Activated CD4-positive, alpha-beta T cell treated with anti-CD3 and anti-CD28 coated beads, Interleukin-2, amount 50 U/mL, for 16 hours (primary cell): ENCODE measurements at places on chromosomes 1 and 21.

- no peak for DNase-seq
These were observed 33.6 kb upstream of the RAP1GAP start for GRCh38 chr1:21702780-21703179.

DNA sequence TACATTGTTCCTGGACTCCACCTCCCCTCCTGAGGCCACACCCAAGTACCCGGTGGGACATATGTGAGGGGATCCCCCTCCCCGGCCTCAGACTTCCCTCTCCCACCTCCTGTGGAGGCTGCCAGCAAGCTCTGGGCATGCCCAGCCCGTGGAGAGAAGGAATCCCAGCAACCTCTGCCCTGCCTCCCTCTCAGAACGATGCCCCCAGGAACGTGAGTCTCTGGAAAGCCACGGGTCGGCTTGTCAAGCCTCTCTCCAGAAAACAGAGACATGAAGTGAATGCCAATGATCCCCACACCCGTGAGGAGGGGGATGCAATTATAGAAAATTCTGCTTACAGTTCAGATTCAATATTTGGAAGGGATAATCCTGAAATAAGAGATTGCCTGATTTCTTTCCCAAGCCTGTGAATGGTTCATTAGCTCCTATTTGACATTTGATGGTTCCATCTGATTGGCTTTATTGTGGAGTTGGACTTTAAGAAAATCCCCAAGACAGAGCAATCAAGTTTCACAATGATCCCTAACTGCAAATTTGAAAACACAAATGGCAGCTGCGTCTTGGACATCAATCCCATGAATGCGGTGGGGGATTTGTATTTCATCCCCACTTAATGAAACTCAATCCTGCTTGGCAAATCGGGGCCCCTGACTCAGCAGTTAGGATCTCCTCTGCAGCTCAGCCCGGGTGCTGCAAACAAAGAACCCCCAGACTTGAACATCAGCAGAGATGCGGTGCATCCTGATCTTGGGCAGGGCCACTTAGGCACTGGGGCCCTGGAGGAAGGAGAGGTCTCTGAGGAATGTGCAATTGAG, 9.1 kb upstream of the GUCA2B start:
- DNase-seq: no peak

DNA sequence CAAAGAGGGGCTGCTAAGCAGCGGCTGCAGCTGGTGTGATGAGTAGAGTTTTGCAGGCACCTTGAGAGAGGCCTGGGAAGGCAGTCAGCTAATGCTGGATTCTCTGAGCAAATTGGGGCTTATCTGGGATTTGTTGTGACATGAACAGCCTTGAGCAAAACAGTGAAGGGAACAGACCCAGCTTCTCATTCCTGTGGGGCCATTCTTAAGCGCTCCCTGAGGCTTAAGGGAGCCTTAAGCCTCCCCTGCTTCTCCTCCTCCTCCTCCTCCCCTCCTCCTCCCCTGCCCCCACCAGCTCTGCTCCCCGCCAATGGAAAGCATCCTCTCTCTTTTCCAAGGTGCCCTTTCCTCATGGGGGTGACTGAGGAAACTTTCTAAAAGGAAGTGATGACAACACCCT, 21.3 kb downstream of the HMGCS2 start:
- DNase-seq: no peak

DNA sequence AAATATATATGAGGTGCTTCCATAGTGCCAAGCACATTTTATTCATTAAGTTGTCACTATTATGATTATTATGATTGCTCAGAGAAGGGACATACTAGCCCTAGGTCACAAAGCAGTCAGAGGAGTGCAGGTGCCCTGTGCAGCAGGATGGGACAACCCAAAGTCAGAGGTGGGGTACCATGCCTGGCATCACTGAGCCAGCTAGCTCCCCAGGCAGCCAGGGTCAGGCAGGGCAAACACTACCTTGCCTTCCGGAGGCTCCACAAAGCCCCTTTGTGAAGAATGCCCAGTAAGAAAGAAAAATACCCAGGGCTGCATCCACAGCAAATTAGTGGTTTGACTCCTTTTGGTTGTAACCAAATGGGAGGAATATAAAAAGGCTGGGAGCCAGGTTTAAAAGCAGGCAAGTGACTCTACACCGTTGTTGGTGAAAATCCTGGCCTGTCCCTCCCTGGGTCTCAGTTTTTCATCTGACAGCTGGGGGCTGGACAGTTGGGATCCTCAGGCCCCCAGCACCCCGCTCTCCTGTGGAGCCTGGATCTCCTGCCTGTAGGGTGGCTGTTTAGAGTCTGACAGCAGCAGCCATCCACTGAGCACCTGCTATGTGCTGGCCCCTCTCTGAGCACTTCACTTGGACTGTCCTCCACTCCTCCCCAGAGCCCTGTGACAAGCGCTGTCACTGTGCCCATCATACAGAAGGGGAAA, 98.8 kb downstream of the GLIS1 start:
- no peak for DNase-seq

DNA sequence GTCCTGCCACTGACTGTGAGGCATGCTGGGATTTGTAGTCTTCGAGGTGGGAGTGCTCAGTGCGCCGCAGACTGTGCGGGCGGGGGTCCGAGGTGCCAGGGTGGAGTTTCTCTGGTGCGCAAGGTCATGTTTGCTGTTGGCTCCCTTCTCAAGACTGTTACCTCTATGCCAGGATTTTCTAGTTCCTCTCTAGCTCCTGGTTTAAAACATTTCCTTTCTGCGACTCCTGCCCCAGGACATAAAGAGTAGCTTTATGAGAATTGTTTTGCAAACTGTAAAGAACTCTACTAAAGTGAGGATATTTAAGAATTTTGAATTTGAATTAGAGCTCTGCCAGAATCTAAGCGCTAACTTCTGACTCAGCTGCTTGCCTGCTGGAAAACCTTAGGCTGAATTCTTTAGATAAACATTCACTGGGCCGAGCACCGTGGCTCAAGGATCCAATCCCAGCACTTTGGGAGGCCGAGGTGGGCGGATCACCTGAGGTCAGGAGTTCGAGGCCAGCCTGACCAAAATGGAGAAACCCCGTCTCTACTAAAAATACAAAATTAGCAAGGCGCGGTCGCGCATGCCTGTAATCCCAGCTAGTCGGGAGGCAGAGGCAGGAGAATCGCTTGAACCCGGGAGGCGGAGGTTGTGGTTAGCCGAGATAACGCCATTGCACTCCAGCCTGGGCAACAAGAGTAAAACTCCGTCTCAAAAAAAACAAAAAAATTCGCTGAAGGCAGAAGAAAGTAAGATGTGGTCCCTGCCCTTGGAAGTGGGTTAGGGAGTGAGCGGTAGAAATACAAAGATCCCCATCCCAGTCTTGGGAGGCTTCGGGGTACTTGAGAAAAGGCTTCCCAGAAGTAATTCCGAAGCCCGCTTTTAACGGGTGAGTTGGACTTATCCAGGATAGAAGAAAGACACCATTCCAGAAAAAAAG, 992 bp upstream of the USP48 start:
- DNase-seq: no peak

DNA sequence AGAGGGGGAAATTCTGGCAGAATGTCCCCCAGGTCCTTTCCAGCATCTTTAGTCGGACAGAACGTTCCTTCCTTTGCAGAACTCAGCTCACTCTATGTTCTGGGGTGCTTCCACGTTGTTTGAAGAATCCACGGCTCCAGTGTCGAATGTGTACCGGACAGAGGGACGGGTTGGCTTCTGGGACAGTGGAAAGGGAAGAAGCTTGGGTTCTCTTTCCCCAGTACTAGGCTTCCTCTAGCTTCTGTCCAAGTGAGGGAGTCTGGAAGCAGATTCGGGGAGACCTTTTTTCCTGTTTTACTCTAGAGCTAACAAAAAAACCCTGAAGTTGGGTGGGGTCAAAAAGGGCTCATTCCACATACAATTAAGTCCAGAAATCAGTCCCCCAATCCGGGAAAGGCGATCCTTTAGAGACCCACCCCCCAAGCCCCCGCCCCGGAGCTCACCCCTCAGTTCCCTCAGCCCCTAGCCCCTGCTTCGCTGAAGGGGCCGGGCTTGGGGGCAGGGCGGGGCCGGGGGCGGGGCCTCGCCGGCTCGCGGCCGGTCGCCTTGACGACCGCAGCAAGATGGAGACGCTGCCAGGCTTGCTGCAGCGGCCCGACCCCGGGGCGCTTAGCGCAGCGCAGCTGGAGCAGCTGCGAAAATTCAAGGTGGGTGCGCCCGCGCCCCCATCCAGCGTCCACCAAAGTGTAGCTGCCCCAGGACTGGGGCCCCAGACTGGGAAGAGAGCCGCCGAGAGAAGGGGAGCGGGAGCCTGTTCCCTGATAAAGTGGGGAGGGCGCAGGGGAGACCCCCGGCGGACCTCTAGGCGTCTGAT, at the start of gene RIIAD1:
TSS of gene RIIAD1 (plus strand) at position 549 of the 814 bp plus-strand sequence. CDS start at position 564, 15 bp downstream.
- DNase-seq: peak; percentile 22

DNA sequence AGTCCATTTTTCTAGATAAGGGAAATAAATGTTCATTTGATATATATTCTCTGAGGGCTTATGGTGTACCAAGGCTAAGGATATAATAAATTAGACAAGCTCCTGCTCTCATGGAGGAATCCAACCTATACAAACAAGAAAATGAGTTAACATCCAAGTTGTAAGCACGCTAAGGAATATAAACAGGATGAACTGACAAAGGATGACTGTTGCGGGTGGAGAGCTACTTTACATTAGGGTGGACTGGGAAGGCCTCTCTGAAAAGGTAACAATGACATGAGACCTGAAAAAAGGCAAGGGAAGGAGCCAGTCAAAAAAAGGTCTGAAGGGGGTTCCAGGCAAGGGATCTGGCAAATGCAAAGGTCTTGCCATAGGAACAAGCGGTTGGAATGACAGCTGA, 3.1 kb downstream of the BCAR3 start:
- no peak for DNase-seq

DNA sequence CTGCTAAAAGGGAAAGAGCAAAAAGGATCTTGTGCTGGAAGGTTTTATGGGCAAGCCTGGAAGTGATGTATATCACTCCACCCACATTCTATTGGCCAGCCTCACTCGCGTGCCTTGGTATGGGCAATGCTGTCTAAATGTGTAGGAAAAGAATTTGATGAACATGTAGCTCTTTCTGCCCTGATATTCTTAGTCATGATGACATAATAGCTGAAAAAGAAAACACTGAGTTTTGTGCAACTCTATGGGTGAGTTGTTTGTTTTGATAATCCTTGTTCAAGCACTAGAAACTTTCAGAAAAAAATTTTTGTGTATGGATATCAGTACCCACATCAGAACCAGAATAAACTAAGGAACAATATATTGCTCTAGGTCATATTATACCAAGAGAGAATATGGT, 231.5 kb upstream of the ST6GALNAC5 start:
- DNase-seq: no peak

GRCh38 chr1:202203238-202204039, 9.8 kb downstream of the LGR6 start:
- no peak for DNase-seq

DNA sequence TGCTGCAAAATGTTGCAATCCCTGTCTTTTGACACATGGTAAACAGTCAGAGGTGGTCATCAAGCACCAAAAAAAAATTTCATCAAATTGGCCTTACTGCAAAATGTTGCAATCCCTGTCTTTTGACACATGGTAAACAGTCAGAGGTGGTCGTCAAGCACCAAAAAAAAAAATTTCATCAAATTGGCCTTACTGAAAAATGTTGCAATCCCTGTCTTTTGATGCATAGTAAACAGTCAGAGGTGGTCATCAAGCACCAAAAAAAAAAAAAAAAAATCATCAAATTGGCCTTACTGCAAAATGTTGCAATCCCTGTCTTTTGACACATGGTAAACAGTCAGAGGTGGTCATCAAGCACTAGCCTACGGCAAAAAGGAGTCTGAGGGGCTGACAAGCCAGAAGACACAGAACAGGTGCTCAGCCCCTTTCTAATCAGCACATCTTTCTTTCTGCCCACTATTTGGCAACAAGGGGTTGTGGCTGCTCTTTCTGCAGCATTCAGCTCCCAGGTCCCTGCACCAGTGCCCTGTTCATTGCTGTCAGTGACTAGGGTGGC, 223.8 kb downstream of the KCNH1 start:
- no peak for DNase-seq

DNA sequence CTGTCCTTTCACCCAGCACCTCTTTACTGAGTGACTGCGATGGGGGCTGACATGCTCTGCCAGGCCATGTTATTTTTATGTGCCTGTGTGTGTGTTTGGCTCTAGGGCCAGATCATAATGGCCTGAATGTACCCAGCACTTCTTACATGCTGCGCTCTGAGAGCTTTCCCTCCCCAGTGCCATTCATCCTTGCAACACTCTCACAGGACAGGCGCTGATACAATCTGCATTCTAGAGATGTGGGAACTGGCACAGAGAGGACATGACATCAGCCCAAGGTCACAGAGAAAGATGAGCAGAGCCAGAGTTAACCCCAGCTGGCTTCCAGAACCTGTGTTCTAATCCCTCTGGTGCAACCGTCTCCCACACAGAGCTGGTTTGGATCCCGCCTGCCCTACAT, 54.5 kb downstream of the ARHGEF10L start:
- DNase-seq: no peak

GRCh38 chr1:66295803-66296202, 238.2 kb upstream of the SGIP1 start:
- DNase-seq: no peak

- DNase-seq: no peak
These were observed 44.3 kb upstream of the KCNK1 start for GRCh38 chr1:233569636-233570035.

GRCh38 chr1:153024413-153024812, 6.6 kb upstream of the SPRR1B start:
- DNase-seq: no peak
